ENCODE measurements at places on chromosomes 3 and 15. TPM values are rescaled to one million over a fixed set of nuclear protein-coding genes. Genes with fewer than 3 reads are reported as not detected.
A peak's percentile ranks its signal among the peaks of the same experiment; 100 is the strongest.

- H3K27ac ChIP-seq: no peak overlapping the region
- H3K4me3 ChIP-seq: no peak overlapping the region
- no peak for DNase-seq
- no peaks in the 10 kb centered on the region for H3K4me1 ChIP-seq
Measured at GRCh38 chr15:60299452-60300047, 98.2 kb downstream of the ANXA2 start.

GRCh38 chr3:75048650-75049049 lies 434.2 kb upstream of the CNTN3 start:
- no peaks in the 10 kb centered on the region for H3K27me3 ChIP-seq
- no peak overlapping the region for H3K4me3 ChIP-seq
- no peak for DNase-seq
- H3K4me1 ChIP-seq: no peaks in the 10 kb centered on the region

DNA sequence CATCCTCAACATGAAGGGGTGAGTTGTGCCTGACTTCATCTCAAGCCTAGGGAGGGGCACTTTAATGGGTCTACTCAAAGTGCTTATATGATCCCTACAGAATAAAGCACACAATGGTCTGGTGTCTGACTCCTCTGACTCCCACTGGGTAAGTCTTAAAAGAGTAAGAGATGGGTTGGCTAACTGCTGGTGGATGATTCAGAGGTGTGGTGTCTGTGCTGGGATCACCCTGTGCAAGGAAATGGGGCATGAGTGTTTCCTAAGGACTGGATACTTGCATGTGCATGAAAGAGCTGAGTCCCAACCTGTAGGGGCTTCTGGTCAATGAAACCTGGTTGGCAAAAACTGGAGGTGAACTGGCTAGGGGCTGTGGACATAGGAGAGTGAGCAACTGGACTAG lies 158.8 kb downstream of the IL20RB start:
- no peak overlapping the region for H3K27ac ChIP-seq
- H3K27me3 ChIP-seq: no peaks in the 10 kb centered on the region
- H3K4me1 ChIP-seq: no peaks in the 10 kb centered on the region
- H3K4me3 ChIP-seq: no peak overlapping the region

DNA sequence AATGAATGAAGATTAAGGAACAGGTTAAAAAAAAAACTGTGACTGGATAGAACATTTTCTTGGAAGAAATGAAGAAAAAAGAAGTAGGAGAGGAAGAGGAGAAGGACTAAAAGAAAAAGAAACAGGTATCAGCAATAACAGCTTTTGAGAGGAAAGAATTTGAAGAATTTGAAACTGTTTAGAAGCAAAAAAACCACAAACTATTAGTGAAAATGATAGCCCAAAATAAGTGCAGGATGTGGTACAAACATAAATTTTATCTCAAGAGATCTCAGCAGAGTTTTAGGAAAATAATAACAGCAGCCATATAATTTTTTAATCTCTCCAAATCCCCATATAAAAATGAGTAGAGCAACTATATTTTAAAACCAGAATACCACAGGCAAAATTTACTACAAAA lies 8.8 kb upstream of the A4GNT start:
- H3K27ac ChIP-seq: no peak overlapping the region
- no peak overlapping the region for H3K4me3 ChIP-seq
- H3K4me1 ChIP-seq: no peaks in the 10 kb centered on the region
- no peaks in the 10 kb centered on the region for H3K27me3 ChIP-seq

DNA sequence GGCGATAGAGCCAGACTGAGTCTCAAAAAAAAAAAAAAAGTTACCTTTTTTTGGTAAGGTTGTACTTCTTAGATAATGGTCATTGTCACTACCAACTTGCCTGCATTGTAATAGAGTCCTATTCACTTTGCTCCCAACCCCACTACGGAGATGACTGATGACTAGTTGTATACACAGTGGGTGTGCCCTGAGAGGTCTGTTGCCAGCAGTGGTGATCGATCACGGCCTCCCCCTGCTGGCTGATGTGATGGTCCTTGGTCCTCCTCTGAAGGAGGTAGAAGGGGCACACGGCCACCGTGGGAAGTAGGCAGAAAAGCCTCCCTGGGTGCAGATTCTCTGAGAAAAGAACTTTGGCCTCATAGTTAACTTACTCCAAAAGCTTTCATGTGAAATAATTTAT lies 10.7 kb downstream of the GCNT3 start:
- DNase-seq: peak; percentile 61
- peaks cover 2% of the 10 kb centered on the region for H3K27me3 ChIP-seq
- no peaks in the 10 kb centered on the region for H3K4me1 ChIP-seq
- H3K4me3 ChIP-seq: no peak overlapping the region
- no peak overlapping the region for H3K27ac ChIP-seq
- no peaks in the 10 kb centered on the region for H3K36me3 ChIP-seq

DNA sequence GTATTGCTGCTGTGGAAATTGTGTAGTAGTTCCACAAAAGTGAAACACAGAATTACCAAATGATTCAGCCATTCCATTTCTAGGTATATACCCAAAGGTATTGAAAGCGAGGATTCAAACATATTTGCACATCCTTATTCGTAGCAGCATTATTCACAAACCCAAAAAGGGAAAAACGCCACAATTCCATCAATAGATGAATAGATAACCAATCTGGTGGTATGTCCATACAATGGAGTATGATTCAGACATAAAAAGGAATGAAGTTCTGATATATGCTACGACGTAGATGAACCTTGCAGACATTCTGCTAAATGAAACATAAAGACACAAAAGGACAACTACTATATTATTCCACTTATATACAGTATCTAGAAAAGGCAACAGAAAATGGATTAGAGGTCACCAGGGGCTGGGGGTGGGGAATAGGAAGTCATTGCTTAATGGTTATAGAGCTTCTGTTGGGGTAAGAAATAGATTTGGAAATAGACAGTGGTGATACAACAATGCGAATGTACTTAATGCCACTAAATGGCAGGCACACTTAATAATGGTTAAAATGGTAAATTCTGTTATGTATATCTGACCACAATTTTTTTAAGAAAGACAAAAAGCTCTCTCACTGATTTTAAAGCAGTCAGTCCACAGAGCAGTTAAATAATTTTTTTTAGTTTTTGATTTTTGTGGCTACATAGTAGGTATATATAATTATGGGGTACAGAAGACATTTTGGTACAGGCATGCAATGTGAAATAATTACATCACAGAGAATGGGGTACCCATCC lies 51.8 kb upstream of the PSMD6 start:
- no peaks in the 10 kb centered on the region for H3K4me1 ChIP-seq
- H3K36me3 ChIP-seq: no peaks in the 10 kb centered on the region
- no peak overlapping the region for H3K27ac ChIP-seq

DNA sequence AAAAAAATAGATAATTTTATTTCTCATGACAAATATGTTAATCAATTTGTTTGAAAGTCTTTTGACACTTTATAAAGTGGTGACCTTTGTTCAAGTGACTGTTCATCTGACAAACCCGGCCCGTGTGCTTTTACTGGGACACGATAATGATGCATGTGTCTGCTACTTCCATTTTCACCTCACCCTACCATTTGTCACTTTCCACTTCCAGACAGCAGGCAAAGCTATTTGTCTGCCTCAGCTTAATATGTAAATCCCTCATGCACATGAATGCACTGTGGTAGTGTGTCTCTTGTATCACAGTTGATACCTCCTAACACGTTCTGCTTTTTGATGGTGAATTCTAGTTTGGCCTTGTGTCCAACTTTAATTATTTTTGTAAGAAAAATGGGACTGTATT lies 204.3 kb downstream of the BBX start:
- no peaks in the 10 kb centered on the region for H3K4me1 ChIP-seq
- no peak overlapping the region for H3K4me3 ChIP-seq
- H3K27me3 ChIP-seq: no peaks in the 10 kb centered on the region
- no peaks in the 10 kb centered on the region for H3K36me3 ChIP-seq

DNA sequence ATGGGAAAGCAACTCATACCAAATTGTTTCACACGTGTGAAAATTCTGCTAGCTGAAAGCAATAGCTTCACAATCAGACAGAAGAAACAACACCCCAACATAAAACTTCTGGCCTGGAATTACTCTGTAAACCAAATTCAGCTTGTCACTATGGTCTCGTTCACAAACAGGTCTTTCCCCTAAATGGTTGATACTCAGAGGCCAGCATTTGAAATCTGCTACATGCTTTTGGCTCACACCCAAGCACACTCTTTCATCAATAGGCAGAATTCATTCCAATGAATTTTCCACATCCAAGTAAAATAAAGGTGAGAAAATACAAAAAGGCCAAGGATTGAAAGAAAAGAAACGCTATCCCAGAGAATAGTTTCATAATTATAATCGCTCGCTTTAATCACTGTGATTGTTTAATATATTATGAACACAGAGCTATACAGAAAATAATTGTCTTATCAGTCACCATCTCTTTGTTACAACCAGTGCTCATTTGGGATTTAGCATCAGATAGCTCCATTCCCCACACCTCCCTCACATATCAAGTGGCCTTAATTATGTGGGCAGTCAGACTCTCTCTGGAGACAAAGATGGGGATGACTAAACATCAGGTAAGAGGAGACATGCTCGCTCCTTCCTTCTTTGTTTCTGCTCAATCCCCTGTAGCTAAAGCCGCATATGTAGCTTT lies 503.8 kb upstream of the ARRDC4 start:
- H3K4me3 ChIP-seq: no peak overlapping the region
- no peaks in the 10 kb centered on the region for H3K4me1 ChIP-seq

DNA sequence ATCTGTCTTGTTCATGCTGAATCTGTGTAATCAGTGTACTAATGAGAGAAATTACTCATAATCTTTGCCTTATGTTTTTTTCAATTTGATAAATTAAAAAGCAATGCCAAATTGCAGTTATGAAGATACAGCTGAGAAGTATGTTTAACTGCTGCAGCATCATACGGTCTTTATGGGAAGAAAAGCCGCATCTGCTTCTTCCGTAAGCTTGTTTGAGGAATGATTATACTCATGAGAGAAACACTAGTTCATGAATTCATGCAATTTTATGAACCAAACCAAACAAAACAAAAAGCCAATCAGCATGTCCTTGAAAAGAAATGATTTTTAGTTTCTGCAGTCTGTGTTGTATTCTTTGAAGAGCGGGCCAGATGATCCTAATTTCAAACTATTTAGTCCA lies 275.9 kb upstream of the ARHGEF26 start:
- H3K4me3 ChIP-seq: no peak overlapping the region
- no peaks in the 10 kb centered on the region for H3K27me3 ChIP-seq
- no peak overlapping the region for H3K27ac ChIP-seq
- no peaks in the 10 kb centered on the region for H3K4me1 ChIP-seq

NECTIN3 gene
- total RNA-seq: 32.2 TPM

All from aorta (tissue), 5 donors.